Brain pericyte (primary cell): ENCODE measurements at places on chromosomes 7 and 10.

GRCh38 chr7:108294595-108294994, 161.6 kb downstream of the NRCAM start:
- DNase-seq, result no peak

GRCh38 chr10:123160311-123160980, 6.2 kb downstream of the BUB3 start:
- DNase-seq, result no peak

DNA sequence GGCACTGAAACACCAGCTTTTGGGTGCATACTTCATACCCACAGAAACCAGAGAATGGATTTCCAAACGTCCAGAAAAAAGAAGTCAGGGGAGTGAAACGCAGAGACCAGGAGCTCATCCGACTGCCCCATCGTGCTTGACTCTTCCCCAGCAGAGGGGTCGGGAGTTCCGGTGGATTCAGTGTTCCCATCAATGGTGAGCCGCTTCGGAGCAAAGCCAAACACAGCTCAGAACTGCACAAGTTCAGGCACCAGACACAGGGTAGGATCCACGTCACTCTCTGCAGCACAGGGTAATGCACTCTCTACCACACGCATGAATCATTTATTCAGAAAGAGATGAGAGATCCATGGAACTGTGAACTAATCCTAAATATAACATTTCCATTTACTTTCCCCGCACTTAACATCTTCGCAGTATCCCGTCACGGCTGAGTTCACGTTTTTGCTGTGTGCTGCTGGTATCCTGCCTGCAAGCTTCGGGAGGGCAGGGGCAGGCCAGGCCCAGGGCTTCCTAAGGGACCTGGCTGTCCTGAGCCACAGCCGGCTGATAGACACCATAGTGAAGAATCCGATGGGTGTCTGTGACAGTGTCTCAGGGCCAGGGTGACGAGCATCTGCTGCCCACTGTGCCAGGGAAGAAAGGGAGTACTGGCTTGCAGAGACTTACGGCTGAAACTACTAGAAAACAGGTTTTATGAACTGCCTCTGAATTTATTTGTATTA, 545.3 kb downstream of the PTPRN2 start:
- no peak for DNase-seq

DNA sequence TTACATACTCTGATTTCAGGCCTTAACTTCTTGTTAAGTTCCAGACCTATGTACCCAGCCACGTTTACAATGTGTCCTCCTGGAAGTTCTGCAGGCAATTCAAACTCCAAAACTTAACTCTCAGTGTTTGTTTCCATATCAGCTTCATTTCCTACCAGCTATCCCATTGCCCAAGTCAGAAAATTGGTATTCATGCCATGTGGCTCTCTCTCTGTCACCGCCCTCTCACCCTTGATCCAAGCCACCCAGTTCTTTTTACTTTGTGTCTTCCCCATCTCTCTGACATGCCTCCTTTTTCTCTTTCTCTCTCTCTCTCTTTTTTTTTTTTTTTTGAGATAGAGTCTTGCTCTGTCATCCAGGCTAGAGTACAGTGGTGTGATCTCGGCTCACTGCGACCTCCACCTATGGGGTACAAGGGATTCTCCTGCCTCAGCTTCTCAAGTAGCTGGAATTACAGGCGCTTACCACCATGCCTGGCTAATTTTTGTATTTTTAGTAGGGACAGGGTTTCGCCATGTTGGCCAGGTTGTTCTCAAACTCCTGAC, 33.9 kb downstream of the ARL4A start:
- no peak for DNase-seq

GRCh38 chr10:69466158-69466490, 14.9 kb downstream of the TSPAN15 start:
- DNase-seq, result no peak

DNA sequence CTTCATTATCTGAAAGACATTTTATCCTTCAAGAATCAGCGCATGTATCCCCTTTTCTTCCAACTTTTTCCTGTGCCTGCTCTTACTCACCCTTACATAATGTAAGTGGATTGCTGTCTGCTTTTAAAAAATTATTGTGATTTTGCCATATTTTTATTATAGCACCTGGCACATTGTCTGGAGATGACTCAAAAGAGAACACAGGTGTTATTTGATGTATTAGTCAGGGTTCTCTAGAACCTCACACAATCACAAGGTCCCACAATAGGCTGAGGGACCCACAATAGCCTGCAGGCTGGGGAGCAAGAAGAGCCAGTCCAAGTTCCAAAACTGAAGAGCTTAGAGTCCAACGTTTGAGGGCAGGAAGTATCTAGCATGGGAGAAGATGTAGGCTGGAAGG, 390.0 kb downstream of the EXOC4 start:
- DNase-seq, result no peak

DNA sequence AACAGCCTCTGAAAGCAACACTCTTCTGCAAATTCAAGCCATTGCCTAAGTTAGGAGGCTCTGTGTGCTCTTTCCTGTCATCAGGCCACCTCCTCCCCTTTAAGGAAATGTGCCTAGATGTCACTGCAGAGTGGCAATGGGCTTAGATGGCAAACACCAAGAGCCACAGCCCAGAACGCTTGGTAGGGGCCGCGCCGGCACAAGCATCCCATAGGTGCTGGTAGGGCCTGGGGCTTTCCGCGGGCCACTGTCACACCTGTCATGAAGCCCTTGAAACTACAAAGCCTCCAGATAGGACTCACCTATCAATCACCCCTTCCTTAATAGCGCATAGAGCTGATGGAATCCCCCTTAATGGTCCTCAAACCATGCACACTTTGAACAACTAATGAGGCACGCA, 299.9 kb downstream of the GRID1 start:
- no peak for DNase-seq

DNA sequence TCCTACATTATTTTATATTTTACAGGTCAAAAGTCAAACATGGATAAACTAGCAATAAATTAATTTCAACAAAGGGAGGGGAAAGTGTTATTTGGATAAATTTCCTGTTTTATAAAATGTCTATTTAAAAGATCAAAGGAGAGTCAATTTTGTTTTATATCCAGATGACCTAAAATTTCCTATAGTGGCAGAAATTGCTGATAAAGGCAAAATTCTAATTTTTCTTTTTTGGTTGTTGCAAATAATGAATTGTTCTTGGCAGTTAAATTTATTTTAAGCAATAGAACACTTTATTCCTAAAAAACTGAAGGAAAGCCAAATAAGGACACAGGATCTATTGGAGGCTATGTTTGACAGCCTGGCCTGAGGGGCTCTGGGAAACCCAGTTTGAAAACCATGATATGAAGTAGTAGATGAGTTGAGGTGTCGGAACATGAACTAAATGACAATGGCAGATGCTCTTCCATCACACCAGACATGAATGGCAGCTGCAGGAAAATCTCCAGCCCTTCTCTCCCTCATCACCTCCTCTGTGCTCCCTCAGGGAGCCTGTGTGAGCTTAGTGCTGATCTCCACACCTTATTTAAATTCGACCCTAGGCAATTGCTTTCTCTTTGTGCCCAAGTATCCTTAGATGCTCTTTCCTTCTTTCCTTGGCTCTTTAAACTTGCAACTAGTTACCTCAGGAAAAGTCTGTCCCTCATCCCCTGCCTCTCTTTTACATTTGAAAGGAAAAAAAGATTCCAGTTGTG, 395.0 kb downstream of the THSD7A start:
- no peak for DNase-seq

GRCh38 chr10:30476511-30477155, 42.6 kb downstream of the MAP3K8 start:
- DNase-seq, result no peak

DNA sequence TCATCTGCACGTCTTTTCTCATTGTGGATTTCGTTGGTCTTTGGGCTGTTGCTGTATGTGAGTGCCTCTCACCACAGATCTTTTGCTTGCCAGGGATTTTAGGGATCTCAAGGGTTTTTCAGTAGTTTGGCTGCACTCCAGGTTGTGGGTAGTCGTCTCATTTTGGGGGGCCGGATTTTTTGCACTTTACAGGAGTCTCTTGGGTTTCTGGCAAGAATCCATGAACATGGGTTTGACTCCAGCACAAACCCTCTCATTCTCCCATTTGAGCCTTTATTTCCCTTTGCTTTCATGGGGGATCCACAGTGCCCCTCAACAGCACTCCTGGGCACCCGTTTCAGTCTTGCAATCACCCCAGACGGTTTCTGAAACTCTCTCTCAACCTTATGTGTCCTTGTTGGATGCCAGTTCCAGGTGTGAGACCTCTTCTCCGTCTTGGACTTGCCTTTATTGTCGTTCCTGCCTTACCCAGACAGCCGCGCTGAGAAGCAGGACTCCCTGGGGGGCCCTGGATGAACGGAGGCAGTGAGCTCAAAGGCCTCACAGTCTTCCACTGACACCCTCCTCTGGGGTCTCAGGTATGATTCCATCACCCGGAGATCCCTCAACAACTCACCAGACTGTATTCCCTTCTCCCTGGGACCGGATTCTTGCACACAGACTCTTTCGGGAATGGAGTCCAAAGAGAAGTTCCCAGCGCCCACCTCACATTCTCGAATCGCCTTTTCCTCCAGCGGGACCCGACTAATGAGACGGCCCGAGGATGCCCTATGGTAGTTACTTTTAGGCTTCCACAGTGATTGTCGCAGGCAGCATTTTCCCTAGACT, 18.8 kb upstream of the ZNF273 start:
- DNase-seq, result no peak

- no peak for DNase-seq
These were observed 42.2 kb upstream of the PDGFA start for GRCh38 chr7:561631-562373.

DNA sequence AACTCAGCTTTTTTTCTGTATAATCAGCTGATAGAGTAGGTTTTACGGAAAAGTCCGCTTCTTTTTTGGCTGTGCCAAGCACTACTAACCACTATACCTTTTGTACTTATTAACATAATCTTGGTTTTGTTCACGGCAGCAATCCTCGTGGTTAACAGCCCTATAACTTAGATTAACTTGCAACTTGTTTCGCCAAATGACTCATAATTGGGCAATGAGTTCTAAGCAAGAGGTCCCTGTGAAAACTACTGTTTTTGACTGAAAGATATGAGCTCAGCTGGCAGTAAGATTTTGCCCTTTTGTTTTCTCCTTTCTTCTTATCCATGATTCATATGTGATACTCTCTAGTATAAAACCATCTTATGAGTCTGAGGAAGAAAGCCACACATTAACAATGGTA, 345.0 kb upstream of the PCDH15 start:
- no peak for DNase-seq

- DNase-seq, result no peak
These were observed 112.4 kb downstream of the BICC1 start for GRCh38 chr10:58625070-58625469.

DNA sequence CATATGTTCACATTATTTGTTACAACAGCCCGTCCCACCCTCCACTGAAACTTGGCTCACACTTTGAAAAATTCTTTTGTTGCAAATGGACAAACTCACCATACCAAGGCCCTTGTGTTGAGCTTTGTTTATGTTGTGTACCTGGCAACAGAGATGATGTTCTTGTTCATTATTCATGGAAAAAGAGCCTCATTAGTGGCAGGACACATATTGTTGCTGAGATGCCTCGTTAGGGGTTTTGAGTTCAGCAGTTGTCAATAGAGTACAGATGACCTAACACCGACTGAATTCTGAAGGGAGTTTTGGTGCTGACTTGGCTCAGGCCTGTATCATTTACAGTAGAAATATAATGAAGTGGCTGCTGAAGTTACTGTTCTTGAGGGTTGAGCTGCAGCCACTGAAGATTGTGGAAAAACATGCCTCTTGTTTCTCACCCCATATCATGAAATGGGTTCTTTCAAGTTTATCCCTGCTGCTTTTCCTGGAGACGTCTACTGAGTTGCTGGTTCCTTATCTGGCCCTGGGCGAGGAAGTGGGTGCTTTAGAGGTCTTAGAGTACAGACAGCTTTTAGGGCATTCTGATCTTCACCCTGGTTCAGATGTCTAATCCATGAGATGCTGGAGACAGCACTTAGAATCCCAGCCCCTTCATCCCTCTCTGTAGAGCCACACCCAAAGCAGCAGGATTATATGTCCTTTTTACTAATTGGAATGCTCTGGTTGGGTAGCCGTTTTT, 149.7 kb downstream of the WNT2 start:
- DNase-seq, result no peak

DNA sequence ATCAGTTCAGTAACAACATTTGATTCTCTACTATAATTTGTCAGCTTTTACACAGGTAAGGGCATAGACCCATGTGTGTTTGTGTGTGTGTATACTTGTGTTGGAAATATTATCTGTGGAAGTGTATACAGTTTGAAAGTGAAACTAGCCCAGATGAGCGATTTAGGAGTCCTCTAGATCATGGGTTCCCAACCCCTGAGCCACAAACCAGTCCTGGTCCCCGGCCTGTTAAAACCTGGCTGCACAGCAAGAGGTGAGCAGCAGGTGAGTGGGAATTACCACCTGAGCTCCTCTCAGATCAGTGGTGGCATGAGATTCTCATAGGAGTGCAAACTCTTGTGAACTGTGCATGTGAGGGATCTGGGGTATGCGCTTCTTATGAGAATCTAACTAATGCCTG, 1221.5 kb upstream of the SORCS1 start:
- no peak for DNase-seq

DNA sequence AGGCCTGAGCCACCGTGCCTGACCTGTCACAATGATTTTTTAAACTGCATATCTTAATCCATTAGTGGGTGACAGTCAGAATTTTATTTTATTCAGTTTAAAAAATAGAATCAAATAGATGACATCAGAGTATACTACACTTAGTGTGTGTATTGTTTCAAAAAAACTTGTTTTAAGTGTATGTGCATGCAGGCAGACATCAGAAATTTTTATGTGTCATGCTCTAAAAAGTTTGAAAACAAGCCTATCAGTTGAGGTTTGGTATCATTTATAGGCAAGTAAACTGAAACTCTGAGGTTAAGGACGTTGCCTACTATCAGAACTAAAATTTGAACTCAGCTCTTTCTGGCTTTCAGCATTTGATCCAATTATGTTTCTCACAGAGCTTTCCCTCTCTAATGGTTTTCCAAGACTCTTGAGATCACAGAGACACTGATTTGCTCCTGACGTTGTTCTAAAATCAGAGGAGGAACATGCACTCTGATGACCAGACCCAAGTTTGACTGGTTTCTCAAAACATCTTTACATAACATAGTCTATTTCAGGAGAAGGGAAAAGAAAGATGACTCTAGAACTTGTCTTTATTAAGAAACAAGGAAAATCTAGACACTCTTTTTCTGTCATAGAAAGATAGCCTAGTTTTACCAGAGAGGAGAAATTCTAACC, 188.6 kb downstream of the AUTS2 start:
- no peak for DNase-seq

GRCh38 chr7:64314566-64314965, 805 bp downstream of the ZNF736 start:
- DNase-seq, result no peak

GRCh38 chr7:44162179-44162578, 21.0 kb upstream of the MYL7 start:
- no peak for DNase-seq

- DNase-seq, result no peak
These were observed 201.9 kb upstream of the FRMD4A start for GRCh38 chr10:14532473-14533251.
